ENCODE measurements at places on chromosomes 4 and X.

DNA sequence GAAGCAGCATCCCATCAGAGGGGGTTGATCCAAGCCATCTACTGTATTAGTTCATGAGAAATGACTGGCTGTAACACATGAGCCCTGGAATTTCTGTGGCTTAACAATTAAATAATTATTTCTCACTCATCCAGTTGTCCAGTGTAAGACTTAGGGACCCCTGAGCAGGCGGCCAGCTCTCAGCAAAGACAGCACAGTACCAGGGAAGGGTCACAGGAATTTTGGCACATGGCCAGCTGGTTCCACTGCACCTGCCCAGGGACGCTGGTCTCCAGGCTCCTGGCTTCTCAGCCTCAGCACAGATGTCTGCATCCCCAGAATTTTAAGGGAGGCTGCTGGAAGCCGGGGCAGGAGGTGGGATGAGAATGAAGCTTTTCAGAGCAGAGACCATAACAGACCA is 93.7 kb upstream of the DHRSX start:
- DNase-seq: no peak
- no peaks in the 10 kb centered on the region for H3K27me3 ChIP-seq
- no peak overlapping the region for H3K4me3 ChIP-seq
- no peaks in the 10 kb centered on the region for H3K36me3 ChIP-seq
- H3K27ac ChIP-seq: no peak overlapping the region

DNA sequence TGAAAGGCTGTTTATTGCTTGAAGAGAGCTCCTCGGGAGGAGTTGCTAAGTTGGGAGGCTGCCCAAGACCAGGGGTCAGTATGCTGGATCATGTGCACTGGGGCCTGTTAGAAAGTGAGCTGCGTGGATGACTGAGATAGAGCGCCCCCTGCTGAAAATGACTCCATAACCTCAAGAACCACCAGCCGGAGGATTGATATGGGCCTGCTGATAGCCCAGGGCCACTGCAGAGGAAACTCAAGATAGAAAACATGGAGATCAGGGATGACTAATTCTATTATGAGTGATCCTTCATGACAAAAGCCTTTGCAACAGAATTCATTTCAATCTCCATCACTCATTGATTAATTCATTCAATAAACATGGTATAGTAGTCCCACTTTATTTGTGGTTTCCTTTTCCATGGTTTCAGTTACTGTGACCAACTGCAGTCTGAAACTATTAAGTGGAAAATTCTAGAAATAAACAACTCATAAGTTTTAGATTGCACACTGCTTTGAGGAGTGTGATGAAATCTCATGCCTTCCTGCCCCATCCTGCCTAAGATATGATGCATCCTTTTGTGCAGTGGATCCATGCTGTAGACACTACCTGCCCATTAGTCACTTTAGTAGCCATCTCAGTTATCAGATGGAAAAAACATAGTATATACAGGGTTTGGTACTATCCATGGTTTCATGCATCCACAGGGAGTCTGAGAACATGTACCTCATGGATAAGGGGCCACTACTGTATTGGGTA is 126.7 kb upstream of the MBNL3 start:
- H3K27ac ChIP-seq: no peak overlapping the region
- H3K27me3 ChIP-seq: no peaks in the 10 kb centered on the region
- DNase-seq: peak; percentile 60
- no peak overlapping the region for H3K4me3 ChIP-seq
- no peaks in the 10 kb centered on the region for H3K4me1 ChIP-seq

- no peak for DNase-seq
- H3K27ac ChIP-seq: peak overlapping the region; percentile 15
- H3K4me3 ChIP-seq: no peak overlapping the region
- H3K4me1 ChIP-seq: peaks cover 5% of the 10 kb centered on the region
- H3K36me3 ChIP-seq: no peaks in the 10 kb centered on the region
- no peaks in the 10 kb centered on the region for H3K27me3 ChIP-seq
These were observed 259.9 kb upstream of the JADE1 start for GRCh38 chr4:128549636-128550035.

DNA sequence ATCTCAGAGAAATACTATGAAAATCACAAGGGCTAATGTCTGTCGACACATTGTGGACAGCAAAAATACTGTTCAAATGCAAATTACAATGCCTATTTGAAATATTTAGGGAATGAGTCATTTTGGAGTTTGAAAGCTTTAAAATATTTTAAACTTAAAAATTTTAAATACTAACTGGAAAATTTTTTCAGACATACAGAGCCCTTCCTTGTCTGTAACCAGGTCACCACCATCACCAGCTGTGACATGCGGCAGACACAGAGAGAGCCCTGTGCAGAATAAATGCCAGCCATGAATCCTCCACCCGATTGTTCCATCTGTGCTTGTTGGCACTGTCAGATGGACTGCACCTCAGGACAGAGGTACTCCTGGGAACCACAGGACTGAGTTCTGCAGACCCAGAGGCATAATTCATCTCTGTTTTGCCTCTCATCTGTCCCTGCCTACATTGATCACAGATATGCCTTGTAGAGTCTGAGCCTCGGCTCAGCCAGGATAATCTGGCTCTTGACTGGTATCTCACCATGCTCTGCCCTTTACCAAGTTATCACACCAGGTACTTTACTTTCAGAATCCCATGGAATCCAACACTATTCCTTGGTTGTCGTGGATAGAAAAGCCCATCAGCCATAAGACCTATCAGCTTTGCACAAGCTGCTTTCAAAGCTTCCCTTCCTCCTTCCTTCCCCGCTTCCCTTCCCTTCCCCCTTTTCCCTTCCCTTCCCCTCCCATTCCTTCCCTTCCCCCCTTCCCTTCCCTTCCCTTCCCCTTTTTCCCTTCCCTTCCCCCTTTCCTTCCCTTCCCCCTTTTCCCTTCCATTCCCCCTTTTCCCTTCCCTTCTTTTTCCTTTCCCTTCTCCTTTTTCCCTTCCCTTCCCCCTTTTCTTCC is 67.2 kb downstream of the TBC1D9 start:
- peak; percentile 7 for DNase-seq
- H3K36me3 ChIP-seq: peaks cover 21% of the 10 kb centered on the region
- H3K27ac ChIP-seq: peak overlapping the region; percentile 6
- no peak overlapping the region for H3K4me3 ChIP-seq
- H3K27me3 ChIP-seq: no peaks in the 10 kb centered on the region
- peaks cover 12% of the 10 kb centered on the region for H3K4me1 ChIP-seq

DNA sequence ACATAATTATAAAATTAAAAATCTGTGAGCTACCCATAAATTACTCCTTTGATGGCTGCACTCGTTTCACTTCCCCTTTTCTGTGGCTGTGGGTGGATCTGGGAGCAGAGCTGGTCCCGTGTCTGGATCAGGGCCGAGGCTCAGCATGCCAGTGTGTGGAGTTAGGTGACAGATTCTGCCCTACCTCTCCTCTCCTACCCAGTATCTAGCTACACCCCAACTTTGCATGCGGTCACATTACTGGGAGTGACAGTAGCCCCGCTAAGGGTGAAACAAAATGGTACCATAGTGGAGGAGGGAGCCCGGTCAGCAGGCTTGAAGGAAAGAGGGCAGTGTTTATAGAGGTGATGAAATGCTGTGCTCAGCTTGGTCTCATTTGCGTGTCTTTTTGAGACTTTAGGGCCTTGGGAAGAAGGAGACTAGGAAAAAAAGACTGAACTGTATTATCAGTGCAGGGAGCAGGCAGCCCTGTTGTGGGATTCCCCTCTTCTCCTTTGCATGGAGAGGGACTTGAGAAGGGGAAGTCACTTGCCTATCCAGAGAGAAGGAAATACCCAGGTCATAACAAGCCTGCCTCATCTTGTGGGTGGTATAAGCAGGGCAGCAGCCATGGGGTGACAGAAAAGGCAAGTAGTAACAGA is 48.4 kb downstream of the ARHGAP10 start:
- H3K36me3 ChIP-seq: peaks cover 2% of the 10 kb centered on the region
- DNase-seq: peak; percentile 35
- no peak overlapping the region for H3K4me3 ChIP-seq
- no peak overlapping the region for H3K27ac ChIP-seq
- no peaks in the 10 kb centered on the region for H3K27me3 ChIP-seq
- H3K4me1 ChIP-seq: peaks cover 12% of the 10 kb centered on the region

DNA sequence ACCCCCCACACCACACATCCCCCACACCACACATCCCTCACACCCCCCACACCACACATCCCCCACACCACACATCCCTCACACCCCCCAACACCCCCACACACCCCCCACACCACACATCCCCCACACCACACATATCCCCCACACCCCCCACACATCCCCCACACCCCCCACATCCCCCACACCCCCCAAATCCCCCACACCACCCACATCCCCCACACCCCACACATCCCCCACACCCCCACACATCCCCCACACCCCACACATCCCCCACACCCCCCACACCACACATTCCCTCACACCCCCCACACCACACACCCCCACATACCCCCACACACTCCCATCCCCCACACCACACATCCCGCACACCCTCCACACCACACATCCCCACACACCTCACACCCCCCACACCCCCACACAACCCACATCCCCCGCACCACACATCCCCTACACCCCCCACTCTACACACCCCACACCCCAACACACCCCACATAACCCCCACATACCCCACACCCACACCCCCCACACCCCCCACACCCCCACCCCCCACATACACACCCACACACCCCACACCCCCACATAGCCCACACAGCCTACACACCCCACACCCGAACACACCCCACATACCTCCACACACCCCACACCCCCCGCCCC is 172.9 kb downstream of the DCLK2 start:
- DNase-seq: no peak
- no peak overlapping the region for H3K4me3 ChIP-seq
- H3K4me1 ChIP-seq: peaks cover 12% of the 10 kb centered on the region
- no peak overlapping the region for H3K27ac ChIP-seq
- no peaks in the 10 kb centered on the region for H3K36me3 ChIP-seq

GRCh38 chrX:110317820-110318663 is at the start of gene AMMECR1:
TSS of gene AMMECR1 (minus strand) at chrX:110318085. CDS start at chrX:110318071, 14 bp downstream.
- peak within 1 kb of the TSS; percentile 83 for H3K4me3 ChIP-seq
- H3K36me3 ChIP-seq: no peaks in the 10 kb centered on the region
- peak; percentile 80 for DNase-seq
- H3K27ac ChIP-seq: peak within 1 kb of the TSS; percentile 79

- H3K27ac ChIP-seq: no peak overlapping the region
- no peaks in the 10 kb centered on the region for H3K36me3 ChIP-seq
- H3K27me3 ChIP-seq: peaks cover 20% of the 10 kb centered on the region
- H3K4me3 ChIP-seq: no peak overlapping the region
These were observed 20.1 kb upstream of the SLC34A2 start for GRCh38 chr4:25635501-25635900.

- H3K27ac ChIP-seq: no peak within 1 kb of the TSS
- peaks cover 6% of the 10 kb centered on the region for H3K4me1 ChIP-seq
- DNase-seq: peak; percentile 62
- peaks cover 4% of the 10 kb centered on the region for H3K27me3 ChIP-seq
These were observed at the start of gene GLRA3 for GRCh38 chr4:174828845-174829701. TSS of gene GLRA3 (minus strand) at chr4:174829247. CDS start at chr4:174828811, 436 bp downstream.

GRCh38 chrX:68114573-68115129 is 318.6 kb downstream of the OPHN1 start:
- H3K36me3 ChIP-seq: peaks cover 8% of the 10 kb centered on the region
- no peak overlapping the region for H3K4me3 ChIP-seq
- DNase-seq: peak; percentile 2
- H3K27me3 ChIP-seq: no peaks in the 10 kb centered on the region

- H3K4me1 ChIP-seq: peaks cover 30% of the 10 kb centered on the region
- H3K27me3 ChIP-seq: peaks cover 13% of the 10 kb centered on the region
- peaks cover 13% of the 10 kb centered on the region for H3K36me3 ChIP-seq
- DNase-seq: peak; percentile 15
- H3K4me3 ChIP-seq: peak overlapping the region; percentile 67
These were observed 534 bp downstream of the MSX1 start for GRCh38 chr4:4859799-4860599.

GRCh38 chr4:2800691-2801596 is 8.1 kb downstream of the SH3BP2 start:
- no peaks in the 10 kb centered on the region for H3K36me3 ChIP-seq
- no peaks in the 10 kb centered on the region for H3K27me3 ChIP-seq
- peak overlapping the region; percentile 93 for H3K27ac ChIP-seq
- peak; percentile 90 for DNase-seq
- peak overlapping the region; percentile 33 for H3K4me3 ChIP-seq

DNA sequence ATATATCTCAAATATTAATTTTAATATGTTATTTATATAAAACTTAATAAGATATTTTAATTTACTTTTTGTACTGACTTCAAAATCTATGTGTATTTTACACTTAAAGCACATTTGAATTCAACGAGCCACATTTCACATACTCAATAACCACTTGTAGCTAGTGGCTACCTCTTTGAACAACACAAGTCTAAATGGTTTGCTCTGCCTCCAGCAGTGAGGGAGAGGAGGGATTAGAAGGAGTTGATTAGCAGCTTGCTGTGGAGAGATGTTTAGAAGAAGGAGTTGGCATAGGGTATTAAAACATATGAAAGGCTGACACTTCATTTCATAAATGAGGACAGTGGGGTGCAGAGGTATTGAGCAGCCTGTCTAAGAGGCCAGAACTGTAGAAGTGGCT is 124.0 kb downstream of the ARHGAP24 start:
- H3K4me3 ChIP-seq: no peak overlapping the region
- no peaks in the 10 kb centered on the region for H3K4me1 ChIP-seq
- no peaks in the 10 kb centered on the region for H3K36me3 ChIP-seq
- no peaks in the 10 kb centered on the region for H3K27me3 ChIP-seq
- DNase-seq: no peak

- H3K27me3 ChIP-seq: no peaks in the 10 kb centered on the region
- no peak overlapping the region for H3K27ac ChIP-seq
- H3K4me3 ChIP-seq: no peak overlapping the region
These were observed 329.2 kb upstream of the EPHA5 start for GRCh38 chr4:65999518-65999871.

DNA sequence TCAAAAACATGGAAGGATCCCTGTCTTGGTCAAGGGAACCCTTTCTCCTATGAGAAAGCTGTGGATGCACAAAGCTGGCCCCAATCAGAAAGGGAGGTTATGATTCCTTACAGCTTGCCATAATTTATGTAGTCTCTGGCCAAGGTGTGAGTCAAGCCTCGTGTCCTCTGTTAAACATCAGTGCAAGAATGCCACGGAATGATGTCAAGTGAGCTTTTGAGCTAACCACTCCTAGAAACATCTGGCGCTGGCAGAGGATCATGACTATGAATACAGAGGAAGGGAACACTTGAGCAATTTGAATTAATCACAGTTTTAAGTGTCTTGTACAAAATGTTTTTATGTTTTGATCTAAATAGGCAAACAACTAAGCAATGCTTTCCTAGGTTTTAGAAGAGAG is 51.5 kb upstream of the RAP2C start:
- H3K27ac ChIP-seq: no peak overlapping the region
- H3K27me3 ChIP-seq: no peaks in the 10 kb centered on the region
- no peak overlapping the region for H3K4me3 ChIP-seq
- DNase-seq: peak; percentile 77
